Fibroblast of the aortic adventitia (primary cell): ENCODE measurements at places on chromosomes 16 and 17. TPM values are rescaled to one million over a fixed set of nuclear protein-coding genes. Genes with fewer than 3 reads are reported as not detected.

DNA sequence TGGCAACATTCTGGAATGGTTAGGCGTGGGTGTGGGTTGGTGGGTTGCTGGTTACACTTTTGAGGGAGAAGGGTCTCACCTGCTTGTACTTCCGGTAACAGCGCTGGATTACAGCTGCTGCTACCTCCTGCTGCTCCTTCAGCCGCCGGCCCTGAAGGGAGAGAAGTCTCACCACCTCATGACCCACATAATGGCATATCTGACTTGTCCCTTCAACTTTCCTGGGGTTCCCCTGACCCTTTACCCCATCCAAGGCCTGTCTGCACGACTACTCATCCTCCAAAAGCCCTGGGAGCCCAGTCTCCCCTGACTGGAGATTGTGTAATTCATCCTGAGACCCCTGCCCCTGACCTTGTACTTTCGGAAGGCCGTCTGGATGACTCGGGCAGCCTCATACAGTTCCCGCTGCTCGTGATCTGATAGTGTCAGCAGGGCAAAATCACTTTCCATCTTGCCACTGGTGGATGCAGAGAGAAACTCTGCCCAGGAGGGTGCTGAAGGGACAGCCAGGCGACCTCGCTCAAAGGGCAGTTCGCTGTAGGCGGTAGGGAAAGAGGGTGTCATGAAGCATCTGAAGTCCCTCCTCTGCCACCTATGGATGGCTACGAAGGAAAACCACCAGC lies 2.0 kb upstream of the SPAG7 start:
- DNase-seq: peak; percentile 37

DNA sequence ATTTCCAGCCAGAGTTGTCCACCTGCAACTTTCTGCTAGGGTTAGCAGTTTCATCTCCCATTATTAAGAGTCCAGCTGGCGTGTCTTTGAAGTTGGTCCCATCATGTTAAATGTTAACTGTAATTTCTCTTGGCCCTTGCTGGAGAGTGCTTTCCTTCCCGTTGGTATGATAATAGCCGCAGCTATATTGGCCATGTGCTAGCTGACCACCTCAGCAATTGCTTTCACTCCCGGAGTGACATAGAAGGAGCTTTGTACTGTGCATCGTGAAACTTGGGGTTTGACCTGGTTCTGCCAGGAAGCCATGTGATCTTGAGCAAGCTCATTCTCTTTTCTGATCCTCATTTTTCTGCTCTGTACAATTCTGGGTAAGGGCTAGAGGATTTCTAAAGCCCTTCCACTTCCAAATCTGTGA lies 81.0 kb upstream of the TBX2 start:
- DNase-seq: no peak

KCNJ12 gene
- total RNA-seq: 1.7 and 2.7 TPM in 2 replicates

GRCh38 chr17:8922451-8922850 lies 43.1 kb downstream of the PIK3R5 start:
- peak; percentile 81 for DNase-seq

- DNase-seq: no peak
Observed at GRCh38 chr16:66267292-66268014, 99.0 kb upstream of the CDH5 start.

DNA sequence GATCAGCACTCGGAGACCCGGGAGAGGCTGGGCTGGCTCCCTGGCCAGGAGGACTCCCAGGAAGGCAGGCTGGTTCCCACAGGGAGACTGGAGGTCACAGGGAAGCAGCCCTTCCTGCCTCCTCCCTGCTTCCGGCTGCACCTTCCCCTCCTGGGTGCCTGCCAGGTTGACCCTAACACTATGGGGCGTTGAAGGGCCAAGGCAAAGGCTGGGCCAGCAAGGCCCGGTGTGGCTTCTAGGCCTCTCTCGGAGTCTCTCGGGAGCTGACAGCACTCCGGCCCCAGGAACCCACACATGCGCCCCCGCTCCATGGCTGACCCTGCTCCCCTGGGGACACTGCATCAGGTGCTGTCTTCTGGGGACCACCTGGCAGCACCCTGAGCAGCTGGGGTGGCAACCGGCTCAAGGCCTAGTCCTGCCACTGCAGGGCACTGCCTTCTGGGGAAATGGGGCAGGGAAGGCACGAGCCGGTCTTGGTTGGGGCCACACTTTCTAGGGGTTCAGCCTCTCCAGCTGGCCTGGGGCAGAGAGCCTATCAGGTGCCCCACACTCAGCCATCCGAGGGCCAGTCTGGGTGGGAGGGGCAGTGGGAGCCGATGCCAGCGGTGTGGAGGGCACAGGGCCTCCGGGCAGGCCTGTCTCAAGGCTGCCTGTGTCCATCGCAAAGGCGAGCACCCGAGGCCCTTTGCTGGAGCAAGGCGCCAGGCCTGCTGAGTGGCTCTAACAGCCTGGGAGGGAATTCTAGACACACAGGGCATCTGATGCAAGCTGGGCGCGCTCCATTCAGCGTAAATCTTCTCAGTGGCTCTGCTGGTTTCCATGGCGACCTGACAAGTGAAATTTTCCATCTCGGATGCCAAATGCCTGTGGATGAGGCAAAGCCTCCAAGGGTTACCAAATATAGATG lies 5.6 kb upstream of the MTSS2 start:
- peak; percentile 94 for DNase-seq

- peak; percentile 16 for DNase-seq
Observed at GRCh38 chr17:63113167-63113566, 147.1 kb downstream of the TANC2 start.

DNA sequence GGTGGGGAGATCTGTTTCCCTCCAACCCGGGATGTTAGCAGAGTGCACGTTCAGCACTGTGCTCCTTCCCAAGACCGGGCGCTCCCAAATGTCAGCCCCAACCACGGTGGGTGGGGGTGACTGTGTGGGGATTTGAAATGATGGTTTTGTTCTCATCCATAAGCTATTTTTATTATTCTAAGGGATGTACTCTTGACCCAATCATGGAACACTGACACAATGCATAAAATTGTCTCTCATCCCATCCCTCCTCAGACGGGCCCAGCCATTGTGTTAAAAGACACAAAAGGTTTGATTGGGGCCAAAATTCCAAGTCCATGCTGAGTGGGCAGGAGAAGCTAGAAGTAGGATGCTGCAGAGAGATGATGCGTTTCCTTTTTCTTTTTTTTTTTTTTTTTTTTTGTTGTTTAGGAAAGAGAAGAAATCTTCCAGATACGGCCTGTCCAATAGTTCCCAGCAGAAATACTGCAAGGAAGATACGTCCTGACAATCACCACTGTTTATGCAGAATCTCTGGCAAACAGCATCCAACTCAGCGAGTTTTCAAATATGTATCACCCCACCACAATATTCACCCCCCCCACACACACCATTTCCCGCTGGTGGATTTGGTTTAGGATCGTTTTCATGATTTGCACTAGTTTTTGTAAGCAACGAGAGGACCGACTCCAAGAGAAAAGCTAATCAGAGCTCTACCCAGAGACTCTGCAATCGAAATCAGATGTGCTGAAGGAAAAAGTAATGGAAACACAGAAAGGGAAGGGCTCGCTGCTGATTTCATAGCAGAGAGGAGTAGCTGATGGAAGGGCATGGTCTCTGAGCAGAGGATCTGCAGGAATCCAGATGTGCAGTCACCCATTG lies 163.5 kb upstream of the DYNLRB2 start:
- no peak for DNase-seq

AOC3 gene
- under 0.01 and 0.08 TPM in 2 replicates for total RNA-seq

PPP1R9B gene
- 59.3 and 85.4 TPM in 2 replicates for total RNA-seq

PPM1E gene
- total RNA-seq: 0.41 and 0.45 TPM in 2 replicates

ACSM3 gene
- total RNA-seq: 0.27 and 0.65 TPM in 2 replicates

DNA sequence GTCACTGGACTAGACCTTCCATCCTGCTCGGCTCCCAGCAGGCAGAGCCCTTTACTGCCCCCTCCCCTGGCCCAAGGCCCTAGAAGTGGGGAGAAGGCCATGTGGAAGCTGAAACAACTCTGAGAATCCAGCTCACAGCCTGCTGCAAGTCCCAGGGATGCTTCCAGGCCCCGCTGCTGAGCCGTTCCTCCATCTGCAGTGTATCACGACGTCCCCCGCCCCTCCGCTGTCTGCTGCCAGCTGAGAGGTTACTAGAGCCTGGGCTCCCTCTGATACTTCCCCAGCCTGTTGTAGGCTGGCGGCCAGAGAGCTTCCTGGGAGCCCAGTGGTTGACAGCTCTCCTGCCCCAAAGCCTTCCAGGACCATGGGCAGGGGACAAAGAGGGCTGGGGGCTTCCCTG lies 118.2 kb downstream of the MGAT5B start:
- no peak for DNase-seq

TOM1L1 gene
- 3.8 and 5.8 TPM in 2 replicates for total RNA-seq

- DNase-seq: no peak
Observed at GRCh38 chr17:59826706-59827453, 65.9 kb downstream of the TUBD1 start.

DNA sequence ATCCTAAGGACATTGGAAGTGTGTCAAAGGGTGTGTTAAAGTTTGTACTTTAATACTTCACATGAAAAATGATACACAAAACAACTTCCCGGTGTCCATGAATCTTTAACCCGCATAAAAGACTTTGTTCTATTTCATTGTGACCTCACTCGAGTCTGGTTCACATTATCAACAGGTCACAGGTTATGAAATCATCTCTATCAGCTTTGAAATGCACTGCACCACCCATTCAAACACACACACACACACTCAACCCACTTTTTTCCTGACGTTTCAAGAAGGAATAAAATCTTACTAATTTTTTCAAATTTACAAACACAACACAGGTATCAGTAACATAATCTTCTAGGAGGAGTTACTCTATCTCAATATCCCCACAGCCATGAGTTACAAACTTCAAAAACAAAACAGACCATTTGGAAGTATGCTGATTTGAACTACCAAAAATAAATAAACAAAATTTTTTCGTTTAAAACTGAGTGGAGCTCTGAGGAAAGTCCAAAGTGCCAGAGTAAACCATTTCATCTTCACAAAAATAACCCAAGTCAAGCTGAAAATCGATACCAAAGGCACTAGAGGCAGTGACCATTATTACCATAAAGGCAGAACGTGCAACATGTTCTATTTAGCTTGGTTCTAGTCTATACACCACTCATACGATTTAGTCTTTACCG lies 2.7 kb downstream of the ACOX1 start:
- DNase-seq: peak; percentile 37

- DNase-seq: no peak
Observed at GRCh38 chr17:78971756-78972506, 7.8 kb downstream of the LGALS3BP start.

PYDC1 gene
- not detected in 2 replicates for total RNA-seq

DNA sequence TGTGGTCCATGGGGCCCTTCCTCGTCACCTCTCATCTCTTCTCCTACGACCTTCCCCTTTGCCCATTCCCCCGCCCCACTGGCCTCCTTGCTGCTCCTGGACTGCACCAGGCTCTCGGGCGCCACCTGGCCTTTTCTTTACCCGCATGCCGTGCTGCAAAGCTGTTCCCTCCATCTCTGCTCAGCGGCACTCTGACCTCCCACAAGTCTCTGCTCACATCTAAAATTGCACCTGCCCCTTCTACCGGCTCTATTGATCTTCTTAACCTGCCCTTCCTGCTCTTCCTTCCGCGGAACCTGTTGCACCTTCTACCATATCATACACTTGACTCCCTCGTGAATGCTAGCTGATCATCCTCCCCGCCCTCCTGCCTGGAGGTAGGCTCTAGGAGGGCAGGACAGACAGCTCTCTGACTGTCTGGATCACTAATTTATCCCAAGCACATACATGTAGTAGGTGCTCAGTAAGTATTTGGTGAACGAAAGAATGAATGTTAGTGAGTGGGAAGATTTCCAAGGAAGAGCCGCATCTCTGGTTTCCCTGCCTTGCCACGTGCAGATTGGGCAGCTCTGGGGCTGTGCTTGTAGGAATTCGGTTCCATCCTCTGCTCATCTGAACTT lies 17.3 kb downstream of the DNAH17 start:
- no peak for DNase-seq

SLC13A5 gene
- not detected in 2 replicates for total RNA-seq

DNA sequence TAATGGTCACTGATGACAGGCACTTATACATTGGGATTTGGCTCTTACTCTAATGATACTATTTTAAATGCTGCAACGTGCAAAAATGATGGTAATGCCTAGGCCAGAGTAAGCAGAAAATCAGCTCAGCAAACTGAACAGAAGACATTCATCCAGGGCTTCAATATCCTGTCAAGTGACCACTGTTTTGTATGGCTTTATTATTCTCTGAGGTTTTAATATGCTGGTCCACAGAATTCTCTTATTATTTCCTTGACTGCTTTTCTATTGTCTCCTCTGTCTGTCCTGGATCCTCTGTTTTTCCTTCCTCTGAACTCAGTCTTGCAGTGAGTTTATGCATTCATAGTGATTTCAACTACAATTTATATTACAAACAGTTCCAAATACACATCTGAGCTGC lies 90.8 kb upstream of the PMFBP1 start:
- no peak for DNase-seq

DNA sequence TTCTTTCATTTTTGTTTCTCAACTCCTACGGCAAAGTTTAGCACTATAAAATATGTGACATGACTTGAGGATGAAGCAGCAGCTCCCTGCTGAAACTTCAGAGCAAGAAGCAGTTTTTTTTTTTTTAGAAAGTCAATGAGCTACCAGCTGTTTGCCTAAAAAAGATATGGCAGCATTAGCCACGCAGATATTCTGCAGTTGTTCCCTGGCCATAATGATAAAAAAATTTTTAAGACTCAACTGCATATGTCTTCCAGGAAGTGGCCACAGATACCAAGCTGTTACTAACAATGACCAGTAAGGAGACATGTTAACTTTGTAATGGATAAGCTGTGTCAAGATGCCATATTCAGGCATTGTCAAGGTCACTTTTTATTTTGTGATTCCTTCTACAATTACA lies 319.6 kb upstream of the CDH11 start:
- no peak for DNase-seq

CD300LF gene
- not detected in 2 replicates for total RNA-seq

- no peak for DNase-seq
Observed at GRCh38 chr16:86359571-86359970, 150.8 kb upstream of the FOXF1 start.

GRCh38 chr17:81470944-81471817 lies 41.4 kb downstream of the ACTG1 start:
- peak; percentile 22 for DNase-seq

GRCh38 chr17:34765291-34765690 lies 185.9 kb downstream of the TMEM132E start:
- no peak for DNase-seq

WDR81 gene
- total RNA-seq: 27.7 and 39.6 TPM in 2 replicates

- peak; percentile 69 for DNase-seq
Observed at GRCh38 chr16:4019371-4019791, 96.9 kb downstream of the ADCY9 start.

DNA sequence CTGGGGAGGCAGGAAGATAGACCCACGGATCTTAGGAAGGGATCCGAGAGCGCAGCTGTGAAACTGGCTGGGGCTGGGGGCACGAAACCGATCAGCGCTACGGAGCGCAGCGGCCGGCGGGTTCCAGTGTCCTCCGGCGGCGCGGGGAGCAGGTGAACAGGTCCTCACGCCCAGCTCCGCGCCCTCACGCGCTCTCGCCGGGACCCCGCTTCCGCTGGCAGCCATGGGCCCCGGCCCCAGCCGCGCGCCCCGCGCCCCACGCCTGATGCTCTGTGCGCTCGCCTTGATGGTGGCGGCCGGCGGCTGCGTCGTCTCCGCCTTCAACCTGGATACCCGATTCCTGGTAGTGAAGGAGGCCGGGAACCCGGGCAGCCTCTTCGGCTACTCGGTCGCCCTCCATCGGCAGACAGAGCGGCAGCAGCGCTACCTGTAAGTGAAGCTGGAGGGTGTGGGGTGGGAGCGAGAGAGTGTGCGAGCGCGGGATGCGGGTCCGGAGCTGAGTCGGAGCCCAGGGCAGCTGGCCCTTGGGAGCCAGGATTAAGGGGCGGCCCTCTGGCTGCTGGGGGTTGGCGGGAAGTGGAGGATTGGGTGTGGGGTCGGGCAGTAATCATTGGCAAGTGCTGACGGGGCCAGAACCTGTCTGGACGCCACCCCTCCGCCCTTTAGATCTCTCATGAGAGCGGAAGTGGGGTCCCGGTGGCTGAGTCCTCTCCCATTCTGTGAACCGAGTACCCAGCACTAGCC lies 479 bp downstream of the ITGA3 start:
- DNase-seq: peak; percentile 58

KRTAP3-3 gene
- not detected in 2 replicates for total RNA-seq
